ENCODE measurements at places on chromosomes 13 and 19.

- no peak for DNase-seq
Measured at GRCh38 chr13:58978331-58978730, 1185.4 kb downstream of the DIAPH3 start.

DNA sequence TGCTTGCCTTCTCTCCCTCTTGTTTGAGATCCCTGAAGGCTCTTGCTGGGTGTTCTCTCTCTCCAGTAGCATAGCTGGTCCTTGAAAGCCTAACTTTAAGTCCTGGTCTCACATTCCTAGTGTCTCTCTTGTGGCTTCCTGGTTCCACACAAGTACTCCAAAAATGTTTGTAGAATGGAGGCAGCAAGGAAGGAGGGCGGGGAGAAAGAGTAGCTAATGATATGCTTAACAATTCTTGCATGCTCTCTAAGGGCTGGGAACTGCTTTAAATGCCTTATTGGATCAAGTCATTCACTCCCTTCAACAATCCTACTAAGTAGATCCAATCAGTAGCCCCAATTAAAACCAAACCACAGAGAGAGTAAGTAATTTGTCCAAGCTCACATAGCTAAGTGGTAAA lies 357.3 kb downstream of the KLF5 start:
- no peak for DNase-seq

DNA sequence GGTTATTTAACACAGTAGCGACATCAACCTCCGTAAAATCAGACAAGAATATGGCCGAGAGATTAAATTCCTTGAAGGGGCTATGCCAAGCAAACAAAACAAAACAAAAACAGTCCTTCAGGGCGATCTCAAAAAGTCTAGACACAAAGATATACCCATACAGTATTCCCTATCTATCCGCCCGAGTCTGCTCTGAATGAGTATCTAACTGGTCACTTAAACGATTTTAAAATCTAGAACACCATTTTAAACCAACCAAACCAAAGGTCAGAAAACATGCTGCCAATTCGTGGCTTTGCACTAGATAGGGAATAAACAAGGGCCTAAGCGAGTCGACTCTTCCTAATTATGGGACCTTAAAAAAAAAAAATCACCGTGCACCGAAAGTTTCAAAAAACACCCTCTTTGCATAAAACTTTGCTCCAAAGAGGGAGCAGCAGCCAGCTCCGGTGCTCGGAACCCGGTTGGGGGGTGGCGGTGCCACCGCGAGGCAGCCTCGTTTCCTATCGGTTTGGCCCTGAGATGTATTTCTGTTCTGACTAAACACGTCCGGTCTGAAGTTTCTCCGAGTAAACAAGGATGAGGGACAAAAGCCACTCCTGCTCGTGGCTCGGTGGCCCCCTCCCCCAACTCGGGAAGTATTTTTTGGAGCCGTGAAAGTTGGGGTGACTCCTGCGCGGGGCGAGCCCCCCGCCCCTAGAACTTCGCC lies 1.8 kb downstream of the HMGB1 start:
- no peak for DNase-seq

DNA sequence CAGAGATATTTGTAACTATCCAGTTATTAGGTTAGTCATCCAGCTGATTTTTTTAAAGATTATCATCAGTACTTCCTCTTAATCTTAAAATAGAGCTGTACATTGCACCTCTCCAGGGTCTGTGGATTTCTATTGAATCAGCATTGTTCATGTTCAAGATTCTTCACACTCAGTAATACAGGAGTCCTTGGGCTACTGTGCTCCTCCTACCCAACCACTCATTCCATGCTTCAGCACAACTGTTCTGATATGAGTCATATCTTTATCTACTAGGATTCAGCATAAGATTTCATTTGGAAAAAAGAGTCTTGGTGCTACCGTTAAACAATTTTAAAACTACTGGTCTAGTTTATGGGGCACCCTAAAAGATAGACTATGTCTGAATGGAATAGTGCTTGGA lies 357.8 kb downstream of the DCT start:
- no peak for DNase-seq

DNA sequence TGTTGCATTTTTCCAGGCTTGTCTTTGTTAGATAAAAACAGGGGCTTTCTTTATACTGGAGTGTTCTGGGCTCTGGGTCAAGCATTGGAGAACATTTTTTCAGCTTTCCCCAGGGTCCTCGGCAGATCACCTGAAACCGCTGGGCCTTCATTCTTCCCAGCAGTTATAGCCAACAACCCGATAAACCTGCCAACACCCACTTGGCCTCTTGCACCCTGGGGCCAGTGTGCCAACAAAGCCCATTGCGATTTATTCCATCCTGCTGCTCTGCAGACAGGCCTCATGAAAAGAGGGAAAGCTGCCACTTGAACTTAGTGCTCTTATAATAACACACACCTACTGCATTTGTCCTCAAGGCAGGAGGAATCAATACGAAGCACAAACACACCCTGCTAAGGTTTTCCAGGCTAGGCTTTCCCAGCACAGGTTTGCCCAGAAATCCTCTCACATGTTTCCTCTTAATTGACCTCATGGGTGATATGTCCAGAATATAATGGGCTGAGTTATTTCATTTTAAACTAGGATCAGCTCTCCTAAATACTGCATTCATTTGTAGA lies 669.3 kb downstream of the LIG4 start:
- DNase-seq, result no peak

DNA sequence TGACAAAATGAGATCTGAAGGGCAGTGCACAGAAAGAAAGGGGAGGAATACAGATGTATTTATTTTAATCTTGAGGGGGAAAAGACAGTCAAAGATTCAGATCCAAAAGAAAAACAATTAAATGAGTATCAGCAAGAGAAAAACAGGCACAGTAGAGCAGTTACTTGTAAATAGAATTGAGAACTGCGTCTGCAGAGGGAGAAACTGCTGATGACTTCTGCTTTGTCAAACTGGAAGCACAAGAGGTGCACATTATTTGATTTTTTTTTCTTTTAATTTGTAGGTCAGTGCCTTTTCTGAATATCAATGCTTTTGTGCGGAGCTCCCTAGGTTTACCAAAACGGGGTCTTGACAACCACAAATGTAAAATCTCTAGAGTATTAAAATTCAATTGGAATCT lies 37.3 kb downstream of the EFNB2 start:
- DNase-seq, result no peak

GRCh38 chr13:46181377-46181839 lies 569 bp downstream of the LCP1 start:
- no peak for DNase-seq

GRCh38 chr13:48858122-48858902 lies 117.4 kb upstream of the FNDC3A start:
- DNase-seq, result no peak

- no peak for DNase-seq
Measured at GRCh38 chr13:97296740-97297139, 74.6 kb downstream of the MBNL2 start.

- no peak for DNase-seq
Measured at GRCh38 chr13:21137696-21138095, 38.7 kb downstream of the SKA3 start.
